Epithelial cell of esophagus (primary cell): ENCODE measurements at places on chromosomes 5 and 9.
A peak's percentile ranks its signal among the peaks of the same experiment; 100 is the strongest.

DNA sequence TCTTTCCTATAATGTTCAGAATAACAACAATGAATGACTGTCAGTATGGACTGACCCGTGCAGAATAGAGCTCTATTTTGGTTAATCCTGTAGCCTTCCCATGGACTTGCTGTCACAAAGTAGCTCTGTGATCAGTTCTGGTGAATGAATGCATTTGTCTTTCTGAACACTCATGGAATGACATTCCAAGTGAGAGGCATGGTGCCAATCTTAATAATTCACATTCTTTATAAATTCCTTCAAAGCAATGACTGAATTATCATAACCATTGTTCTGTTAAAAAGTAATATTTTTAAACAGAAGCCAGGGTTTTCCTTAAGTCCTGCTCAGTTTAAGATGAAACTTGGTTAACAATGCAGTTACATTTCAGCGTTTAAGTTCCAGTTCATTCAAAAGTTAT, 360.5 kb downstream of the ICE1 start:
- DNase-seq = no peak

GRCh38 chr9:130587921-130588320, 8.5 kb downstream of the FUBP3 start:
- DNase-seq = no peak

DNA sequence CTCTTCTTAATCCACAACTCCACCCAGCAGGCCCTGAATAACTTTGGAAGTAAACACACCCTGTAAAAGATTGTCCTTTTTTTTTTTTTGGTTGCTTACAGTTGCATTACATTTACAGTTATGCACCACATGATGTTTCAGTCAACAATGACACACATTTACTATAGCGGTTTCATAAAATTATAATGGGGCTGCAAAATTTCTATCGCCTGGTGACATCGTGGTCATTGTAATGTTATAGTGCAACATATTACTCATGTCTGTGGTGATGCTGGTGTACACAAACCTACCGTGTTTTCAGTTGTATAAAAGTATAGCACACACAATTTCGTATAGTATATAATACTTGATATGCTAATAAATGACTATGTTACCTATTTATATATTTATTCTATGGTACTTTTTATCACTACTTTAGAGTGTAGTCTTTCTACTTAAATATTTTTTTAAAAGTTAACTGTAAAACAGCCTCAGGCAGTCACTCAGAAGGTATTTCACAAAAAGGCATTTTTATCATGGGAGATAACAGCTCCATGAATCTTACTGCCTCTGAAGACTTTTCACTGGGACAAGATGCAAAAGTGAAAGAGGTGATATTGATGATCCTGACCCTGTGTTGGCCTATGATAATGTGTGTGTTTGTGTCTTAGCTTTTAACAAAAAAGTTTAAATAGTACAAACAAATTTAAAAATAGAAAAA, 695.4 kb upstream of the CDH18 start:
- DNase-seq = peak; percentile 10

- DNase-seq = no peak
Measured at GRCh38 chr5:108919591-108920326, 172.1 kb downstream of the FER start.

GRCh38 chr5:56705217-56705616, 110.1 kb upstream of the MAP3K1 start:
- no peak for DNase-seq

DNA sequence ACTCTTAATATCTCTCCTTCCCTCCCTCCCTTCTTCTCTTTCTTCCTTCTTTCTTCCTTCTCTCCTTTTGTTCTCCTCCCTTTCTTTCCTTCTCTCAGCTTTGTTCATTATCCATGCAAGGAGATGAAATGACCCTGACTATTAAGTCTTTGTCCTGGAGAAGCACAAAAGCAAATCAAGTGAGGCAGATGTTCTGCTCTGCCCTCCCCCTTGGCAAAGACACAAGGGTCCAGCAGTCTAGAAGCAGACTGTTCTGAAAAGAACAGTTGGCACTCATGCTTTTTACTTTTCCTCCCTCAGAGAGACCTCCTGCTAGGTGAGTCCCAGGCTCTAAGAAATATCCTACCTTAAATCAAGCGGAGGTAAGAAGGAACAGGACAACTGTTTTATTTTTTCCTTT, 1067.6 kb upstream of the DMAC1 start:
- DNase-seq = no peak

DNA sequence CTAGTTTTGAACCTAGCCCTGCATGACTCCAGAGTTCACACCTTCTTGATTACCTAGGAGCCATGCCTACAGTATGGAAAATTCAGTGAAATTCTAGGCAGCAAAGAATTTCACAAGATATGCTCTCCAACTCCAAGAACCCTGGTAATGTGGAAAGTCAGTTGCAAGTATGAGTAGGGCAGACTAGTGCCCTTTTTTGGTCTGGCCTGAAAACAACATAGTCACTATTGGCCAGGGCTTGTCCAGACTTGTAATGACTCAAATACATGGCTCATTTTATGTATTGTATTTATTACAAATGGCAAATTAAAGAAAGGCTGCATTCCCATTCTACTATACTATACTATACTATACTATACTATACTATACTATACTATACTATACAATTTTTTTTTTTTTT, 160.4 kb downstream of the ESM1 start:
- DNase-seq = peak; percentile 84

- DNase-seq = no peak
Measured at GRCh38 chr5:81646469-81646995, 104.4 kb downstream of the SSBP2 start.

DNA sequence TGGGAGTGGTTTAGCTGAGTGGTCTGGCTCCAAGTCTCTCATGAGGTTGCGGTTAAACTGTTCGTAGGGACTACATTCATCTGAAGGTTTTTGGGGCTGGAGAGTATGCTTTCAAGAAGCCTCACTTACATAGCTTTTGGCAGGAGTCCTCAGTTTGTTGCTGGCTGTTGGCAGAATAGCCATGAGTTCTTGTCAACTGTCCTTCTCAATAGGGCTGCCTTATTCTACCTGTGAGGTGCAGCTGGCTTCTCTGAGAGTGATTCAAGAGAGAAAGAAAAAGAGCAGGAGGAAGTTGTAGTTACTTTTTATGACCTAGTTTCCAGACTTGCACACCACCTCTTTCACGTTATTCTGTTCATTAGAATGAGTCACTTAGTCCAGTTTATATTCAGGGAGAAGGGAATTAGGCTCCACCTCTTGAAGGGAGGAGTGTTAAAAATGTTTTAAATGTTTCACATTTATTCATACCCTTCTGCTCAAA, 33.2 kb downstream of the YTHDC2 start:
- DNase-seq = peak; percentile 62

GRCh38 chr5:169696621-169697510, 59.8 kb downstream of the DOCK2 start:
- no peak for DNase-seq

- peak; percentile 91 for DNase-seq
Measured at GRCh38 chr9:79023134-79023580, 548.6 kb upstream of the TLE4 start.
